ENCODE measurements at places on chromosomes 7 and 10.

DNA sequence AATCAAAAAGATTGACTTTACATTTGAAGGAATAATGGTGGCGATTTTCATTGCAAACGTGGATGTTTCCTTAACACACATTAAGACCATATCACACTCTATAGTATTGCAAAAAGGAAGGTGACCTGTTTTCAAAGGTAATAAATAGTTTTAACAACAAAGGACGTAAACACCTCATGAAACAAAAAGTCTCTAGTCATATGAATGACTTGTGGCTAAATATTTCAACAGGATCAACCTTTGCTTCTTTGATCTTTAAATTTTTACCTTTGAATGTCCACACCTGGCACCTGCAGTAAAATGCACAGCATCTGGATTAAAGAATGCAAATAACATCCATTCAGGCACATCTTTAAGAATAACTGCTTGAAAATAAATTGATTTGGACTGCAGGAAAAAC is 30.0 kb upstream of the FERD3L start:
- no peak for DNase-seq

GRCh38 chr7:114081606-114082425 is 163.0 kb upstream of the PPP1R3A start:
- no peak for DNase-seq

GRCh38 chr7:29394321-29394720 is 169.3 kb upstream of the PRR15 start:
- no peak for DNase-seq

- DNase-seq: no peak
These were observed 152.8 kb downstream of the ZNF248 start for GRCh38 chr10:37704566-37704965.

GRCh38 chr10:82464966-82465365 is 590.0 kb downstream of the NRG3 start:
- DNase-seq: no peak

- no peak for DNase-seq
These were observed 27.0 kb downstream of the WBP1L start for GRCh38 chr10:102770792-102771191.

- DNase-seq: no peak
These were observed 893.3 kb downstream of the SORCS1 start for GRCh38 chr10:106271237-106271636.

DNA sequence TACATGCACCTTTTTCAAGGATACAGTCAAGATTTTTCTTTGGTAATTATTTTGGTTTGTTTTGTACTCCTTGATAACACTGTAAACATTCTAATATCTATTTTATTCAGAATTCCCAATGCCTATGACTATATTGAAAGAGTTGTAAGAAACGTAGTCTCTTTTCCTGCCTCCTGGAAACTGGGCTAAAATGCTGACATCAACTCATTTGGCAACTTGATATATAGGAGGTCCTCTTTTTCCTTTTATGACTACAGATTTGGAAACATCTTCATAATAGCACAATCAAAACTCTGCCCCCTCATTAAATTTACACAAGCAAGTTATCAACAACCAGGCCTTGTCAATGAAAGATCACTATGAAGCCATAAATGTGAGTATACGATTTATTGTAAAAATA is 422.3 kb upstream of the PCDH15 start:
- DNase-seq: no peak

GRCh38 chr10:79241990-79242619 is 105.2 kb upstream of the PPIF start:
- DNase-seq: no peak

DNA sequence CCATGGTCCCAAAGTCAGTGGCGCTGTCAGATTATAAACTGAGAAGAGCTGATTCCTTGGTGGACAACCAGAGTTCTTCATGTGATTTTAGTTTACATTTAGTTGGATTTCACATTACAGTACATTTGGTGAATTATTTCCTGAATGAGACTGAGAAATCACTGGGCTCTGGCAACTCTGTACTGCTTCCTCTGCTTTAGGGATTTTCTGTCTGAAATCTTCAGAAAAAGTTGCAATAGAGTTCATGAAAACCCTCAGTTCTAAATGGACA is 242.6 kb downstream of the BICC1 start:
- DNase-seq: no peak

- DNase-seq: no peak
These were observed 54.1 kb downstream of the LAMB1 start for GRCh38 chr7:107948645-107949442.

All from stimulated activated CD8-positive, alpha-beta memory T cell treated with anti-CD3 and anti-CD28 coated beads, Interleukin-12 subunit alpha, Interleukin-12 subunit beta, amount 100 ng/mL, for 4 hours (primary cell).